ENCODE measurements at places on chromosomes 7 and 10. TPM values are rescaled to one million over a fixed set of nuclear protein-coding genes. Genes with fewer than 3 reads are reported as not detected.

DNA sequence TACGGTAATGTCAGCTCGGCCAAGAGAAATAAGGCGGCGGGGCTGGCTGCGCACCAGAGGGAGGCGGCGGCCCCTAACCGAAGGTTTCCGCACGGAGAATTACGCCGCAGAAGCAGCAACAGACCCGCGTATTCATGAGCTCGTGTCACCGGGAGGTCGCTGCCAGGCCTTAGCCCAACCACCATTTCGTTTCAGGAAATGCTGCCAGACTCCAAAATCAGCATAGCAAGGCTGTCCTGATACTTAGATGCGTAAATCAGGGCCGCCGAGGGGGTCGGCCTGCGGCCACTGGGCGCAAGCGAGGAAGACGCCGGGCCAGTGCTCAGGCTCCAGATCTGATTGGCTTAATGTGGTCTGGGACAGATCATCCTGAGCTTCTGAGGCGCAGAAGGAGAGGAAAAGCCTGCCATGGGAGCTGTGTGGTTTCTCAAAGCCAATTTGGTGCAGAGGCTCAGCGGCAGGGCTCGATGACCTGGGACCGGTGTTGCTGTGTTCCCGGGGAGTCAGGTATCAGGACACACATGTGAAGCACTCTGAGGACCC, 247.9 kb downstream of the BAMBI start:
- no peak for DNase-seq

DNA sequence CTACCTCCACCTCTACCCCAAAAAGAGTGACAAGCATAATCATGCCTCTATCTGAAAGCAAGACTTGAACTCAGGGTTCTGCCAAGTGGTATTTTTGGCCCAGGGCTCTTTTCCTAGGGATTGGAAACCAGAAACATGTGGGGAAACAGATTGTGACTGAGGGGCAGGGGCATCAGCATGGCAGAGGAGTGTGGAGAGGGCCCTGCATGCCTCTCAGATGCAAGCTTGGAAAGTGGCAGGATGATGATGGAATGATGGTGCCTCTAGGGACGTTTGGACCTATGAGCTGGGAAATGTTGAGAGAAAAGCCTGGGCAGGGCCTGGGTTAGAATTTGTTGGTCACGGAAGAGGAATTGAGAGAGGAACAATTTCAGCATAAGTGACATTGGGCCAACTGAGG, 78.4 kb upstream of the LEP start:
- DNase-seq = no peak

DNA sequence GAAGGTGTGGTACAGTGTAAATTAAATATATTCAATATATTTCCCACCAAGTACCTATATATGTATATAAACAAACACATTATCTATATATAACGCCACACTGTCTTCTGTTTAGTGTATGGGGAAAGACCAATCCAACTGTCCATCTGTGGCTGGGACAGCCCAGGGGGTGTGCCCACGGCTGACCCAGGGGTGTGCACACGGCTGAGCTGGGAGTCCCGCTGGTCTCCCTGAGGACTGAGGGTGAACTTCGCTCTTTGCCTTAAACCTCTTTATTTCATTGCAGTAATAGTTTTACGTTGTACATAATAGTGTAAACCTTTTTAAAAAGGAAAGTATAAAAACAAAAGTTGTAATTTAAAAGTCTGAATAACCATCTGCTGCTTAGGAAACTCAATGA, 6.3 kb downstream of the EN2 start:
- no peak for DNase-seq

DNA sequence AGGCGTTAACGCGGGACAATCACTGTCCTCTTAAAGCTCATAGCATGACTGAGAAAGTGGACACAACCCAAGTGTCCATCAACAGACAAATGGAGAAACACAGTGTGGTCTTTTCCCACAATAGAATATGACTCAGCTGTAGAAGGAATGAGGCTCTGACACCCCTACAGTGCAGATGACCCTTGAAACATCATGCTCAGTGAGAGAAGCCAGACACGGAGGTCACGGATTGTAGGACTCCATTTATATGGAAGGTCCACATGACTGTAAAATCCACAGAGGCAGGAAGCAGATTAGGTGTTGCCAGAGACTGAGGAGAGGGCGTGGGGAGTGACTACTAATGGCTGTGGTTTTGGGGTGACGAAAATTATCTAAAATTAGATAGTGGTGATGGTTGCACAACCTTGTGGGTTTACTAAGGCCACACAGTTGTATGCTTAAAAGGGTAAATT, 6.1 kb upstream of the NCAPG2 start:
- no peak for DNase-seq

Gene OR2A5
- total RNA-seq = not detected

Gene PRR15
- not detected for total RNA-seq

Gene FAM131B
- 0.15 TPM for total RNA-seq

- no peak for DNase-seq
Measured at GRCh38 chr7:44244282-44244681, 43.5 kb downstream of the YKT6 start.

DNA sequence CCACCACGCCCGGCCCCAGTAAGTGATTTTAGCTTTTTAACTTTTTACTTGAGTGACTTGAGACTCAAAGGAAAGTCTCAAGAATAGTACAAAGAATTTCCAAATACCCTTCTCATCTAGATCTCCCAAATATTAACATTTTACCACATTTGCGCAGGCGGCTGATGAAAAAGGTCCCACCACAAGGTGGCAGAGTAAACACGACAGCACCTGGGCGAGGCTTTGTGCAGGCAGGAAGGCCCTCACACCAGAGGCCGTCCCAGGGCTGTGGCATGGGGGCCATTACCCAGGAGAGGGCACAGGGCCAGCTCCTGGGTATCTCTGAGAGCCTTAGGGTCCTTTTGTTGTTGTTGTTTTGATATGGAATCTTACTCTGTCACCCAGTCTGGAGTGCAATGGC, 50.0 kb upstream of the WIPI2 start:
- no peak for DNase-seq

DNA sequence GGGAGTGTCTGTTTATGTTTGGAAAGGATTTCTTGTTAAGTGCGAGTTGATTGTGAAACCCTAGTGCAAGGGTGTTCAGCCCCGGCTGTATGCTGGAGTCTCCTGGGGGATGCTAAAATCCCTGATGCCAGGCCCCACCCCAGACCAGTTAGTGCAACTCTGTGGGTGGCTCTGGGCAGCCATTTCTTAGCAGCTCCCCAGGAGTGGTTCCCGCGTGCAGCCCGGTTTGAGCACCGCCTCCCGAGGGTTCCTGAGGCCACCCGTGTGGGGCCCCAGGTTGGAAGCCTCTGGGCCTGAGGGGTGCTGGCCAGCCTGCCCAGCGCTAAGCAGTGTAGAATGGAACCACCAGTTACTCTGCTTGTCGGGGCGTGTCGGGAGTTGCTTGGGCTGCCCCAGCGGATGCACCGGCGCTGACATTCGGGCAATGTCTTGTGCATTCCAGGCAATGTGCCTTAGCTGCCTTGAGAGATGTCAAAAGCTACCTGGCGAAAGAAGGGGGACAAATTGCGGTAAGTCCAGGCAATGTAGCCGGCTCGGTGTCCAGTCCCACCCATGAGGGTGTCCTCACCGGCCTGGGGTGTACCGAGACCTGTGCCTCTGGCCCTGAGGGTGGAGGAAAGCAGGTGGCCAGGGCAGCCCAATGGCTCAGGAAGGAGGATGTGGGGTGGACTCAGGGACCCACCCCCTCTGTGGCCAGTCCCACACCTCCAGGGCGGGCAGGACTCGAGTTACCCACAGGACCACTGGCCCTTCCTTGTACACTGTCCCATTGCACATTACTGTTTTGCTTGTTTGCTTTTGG, 13.2 kb downstream of the PFKFB3 start:
- DNase-seq = no peak

DNA sequence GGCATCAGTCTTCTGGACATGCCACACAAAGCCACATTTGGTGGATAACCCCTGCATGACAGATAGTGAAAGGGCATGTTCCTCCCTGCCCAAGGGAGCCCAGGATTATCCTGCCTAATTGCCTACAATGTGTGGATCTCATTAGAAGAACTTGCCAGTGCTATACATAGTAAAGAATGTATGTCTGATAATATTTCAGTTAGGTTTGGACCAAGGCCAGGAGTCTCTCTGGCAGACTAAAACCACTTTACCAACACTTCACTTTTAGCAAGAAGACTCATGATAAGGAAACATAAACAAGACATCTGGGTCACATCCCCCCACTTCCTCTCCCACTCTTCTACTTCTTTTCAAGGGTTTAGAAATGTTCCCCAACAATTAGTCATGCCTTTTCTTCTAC, 196.7 kb downstream of the MTERF1 start:
- DNase-seq = peak; percentile 27

- no peak for DNase-seq
Measured at GRCh38 chr7:11786186-11786585, 45.8 kb downstream of the THSD7A start.

Gene AKR1D1
- total RNA-seq = not detected

Gene ZNF365
- 0.63 TPM for total RNA-seq

Gene CCL24
- total RNA-seq = not detected

- DNase-seq = no peak
Measured at GRCh38 chr10:46016190-46016589, 14.2 kb downstream of the NCOA4 start.

GRCh38 chr7:54743580-54743979, 15.4 kb downstream of the SEC61G start:
- no peak for DNase-seq

DNA sequence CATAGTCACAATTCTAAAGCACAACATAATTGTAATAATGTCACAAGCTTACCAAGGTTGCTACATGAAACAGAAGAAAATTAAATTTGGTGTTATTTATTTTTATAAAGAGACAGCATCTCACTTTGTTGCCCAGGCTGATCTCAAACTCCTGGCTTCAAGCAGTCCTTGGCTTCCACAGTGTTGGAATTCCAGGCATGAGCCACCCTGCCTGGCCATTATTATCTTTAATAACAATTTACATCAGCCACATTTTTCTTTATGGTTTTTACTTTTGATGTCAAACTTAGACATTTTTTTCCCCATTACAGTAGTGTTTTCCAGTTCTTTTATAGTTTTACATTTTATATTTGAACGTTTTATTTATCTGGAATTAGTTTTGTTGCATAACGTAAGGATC, 46.7 kb downstream of the BMPR1A start:
- no peak for DNase-seq

Gene MYH16
- not detected for total RNA-seq

GRCh38 chr7:77447616-77448015, 31.5 kb upstream of the GSAP start:
- DNase-seq = no peak

GRCh38 chr7:95503271-95504131, 17.8 kb downstream of the ASB4 start:
- no peak for DNase-seq
